ENCODE measurements at places on chromosomes 13 and 19.
A peak's percentile ranks its signal among the peaks of the same experiment; 100 is the strongest.

GRCh38 chr19:13665125-13665905 lies 99.0 kb upstream of the MRI1 start:
- no peak for DNase-seq

DNA sequence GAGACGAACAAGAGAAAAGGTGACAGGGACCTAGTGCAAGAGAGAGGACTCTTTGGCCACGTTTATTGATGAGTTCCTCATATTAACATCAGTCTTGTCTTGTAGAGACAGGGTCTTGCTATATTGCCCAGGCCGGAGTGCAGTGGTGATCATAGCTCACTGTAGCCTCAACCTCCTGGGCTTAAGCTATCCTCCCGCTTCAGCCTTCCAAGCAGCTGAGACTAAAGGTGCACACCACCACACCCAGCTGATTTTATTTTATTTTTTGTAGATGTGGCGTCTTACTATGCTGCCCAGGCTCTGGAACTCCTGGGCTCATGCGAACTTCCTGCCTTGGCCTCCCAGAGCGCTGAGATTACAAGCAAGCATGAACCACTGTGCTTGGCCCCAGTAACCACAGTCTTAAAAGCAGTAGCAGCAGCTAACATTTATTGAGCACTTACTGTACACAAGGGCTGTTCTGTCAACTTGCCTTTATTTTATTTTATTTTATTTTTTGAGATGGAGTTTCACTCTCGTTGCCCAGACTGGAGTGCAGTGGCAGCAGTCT lies 1.1 kb upstream of the SH2D3A start:
- no peak for DNase-seq

GRCh38 chr19:11479090-11479897 lies 1.6 kb downstream of the ELAVL3 start:
- peak; percentile 63 for DNase-seq

DNA sequence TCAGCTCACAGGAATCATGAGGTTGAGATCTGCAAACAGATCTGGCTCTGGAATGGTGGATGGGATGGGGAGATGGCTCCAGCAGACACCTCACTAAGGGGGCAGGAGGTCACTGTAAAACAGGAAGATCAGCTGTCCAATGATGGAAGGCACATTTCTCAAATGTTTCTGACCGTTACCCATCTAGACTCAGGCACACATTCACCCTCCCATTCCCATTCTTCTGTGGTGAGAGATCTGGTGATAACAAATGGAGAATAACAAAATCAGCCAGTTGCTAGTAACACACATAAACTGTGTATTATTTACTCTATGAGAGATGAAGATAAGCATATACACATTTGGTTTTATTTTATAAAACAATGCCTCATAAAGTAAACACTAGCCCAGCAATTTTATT lies 235.9 kb downstream of the TSHZ3 start:
- DNase-seq: no peak

GRCh38 chr19:35905178-35905727 lies 2.8 kb downstream of the TYROBP start:
- DNase-seq: no peak

DNA sequence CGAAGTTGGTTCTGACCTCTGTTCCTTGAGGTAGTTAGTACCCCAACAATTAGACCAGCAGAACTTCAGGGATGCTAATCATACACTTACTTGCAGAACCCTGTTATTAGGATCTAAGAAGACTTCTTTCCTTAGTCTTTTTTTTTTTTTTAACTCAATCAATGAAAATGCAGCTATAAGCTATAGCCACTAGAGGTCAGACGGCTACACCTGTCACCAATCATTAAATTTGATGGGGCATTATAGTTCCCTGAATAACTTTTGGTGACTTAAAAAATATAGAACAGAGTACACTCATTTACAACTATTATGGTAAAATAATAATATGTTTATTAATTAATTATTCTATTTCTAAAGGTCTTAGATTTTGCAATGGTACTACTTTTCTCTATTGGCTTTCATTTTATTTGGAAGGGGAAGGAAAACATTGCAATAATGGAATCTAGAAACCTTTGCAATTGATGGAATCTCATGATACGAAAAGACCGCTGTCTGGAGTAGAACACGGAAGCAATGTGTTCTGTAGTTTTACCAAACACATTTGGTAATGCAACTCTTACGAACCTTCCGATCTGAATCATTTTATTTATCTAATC lies 483.2 kb downstream of the DIAPH3 start:
- DNase-seq: no peak

GRCh38 chr13:46496086-46496485 lies 56.9 kb upstream of the LRCH1 start:
- DNase-seq: no peak

GRCh38 chr13:91986761-91987483 lies 588.5 kb downstream of the GPC5 start:
- no peak for DNase-seq

GRCh38 chr13:45863709-45864590 lies 12.4 kb upstream of the SIAH3 start:
- DNase-seq: no peak

DNA sequence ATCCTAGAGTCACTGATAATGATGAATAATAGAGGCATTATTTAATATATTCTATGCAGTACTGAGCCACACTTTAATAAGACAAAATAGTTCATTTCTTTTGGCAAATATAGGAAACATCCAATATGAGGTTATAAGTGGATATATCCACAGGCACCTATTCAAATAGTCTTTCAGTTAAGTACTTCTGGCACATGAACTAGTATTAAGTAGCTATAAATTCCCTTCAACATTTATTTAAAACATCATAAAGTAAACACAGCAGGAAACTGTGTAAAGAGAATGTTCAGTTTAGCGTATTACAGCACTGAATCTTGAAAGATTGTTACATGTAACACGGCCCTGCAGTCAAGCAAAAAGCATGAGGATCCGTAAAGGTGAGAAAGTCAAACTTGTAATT lies 463.3 kb upstream of the KLF12 start:
- DNase-seq: no peak

- DNase-seq: no peak
Observed at GRCh38 chr13:98295371-98295770, 118.3 kb upstream of the RNF113B start.

- no peak for DNase-seq
Observed at GRCh38 chr13:39132286-39133230, 94.3 kb downstream of the NHLRC3 start.
